Stimulated activated memory B cell treated with anti-CD40 and anti-IgM and Interleukin-4, amounts not matched to agents 10 μg/mL and 1 μg/mL and 100 μg/mL, for 72 hours (primary cell): ENCODE measurements at places on chromosomes 13 and 19.

- H3K27me3 ChIP-seq, result no peaks in the 10 kb centered on the region
- peak overlapping the region; percentile 83 for H3K27ac ChIP-seq
- peaks cover 5% of the 10 kb centered on the region for H3K36me3 ChIP-seq
- H3K4me3 ChIP-seq, result no peak overlapping the region
- peaks cover 80% of the 10 kb centered on the region for H3K4me1 ChIP-seq
Measured at GRCh38 chr19:38692458-38693379, 45.3 kb downstream of the ACTN4 start.

GRCh38 chr19:33429891-33430673 lies 56.6 kb downstream of the CEBPG start:
- no peaks in the 10 kb centered on the region for H3K36me3 ChIP-seq
- peaks cover 9% of the 10 kb centered on the region for H3K27me3 ChIP-seq
- H3K4me1 ChIP-seq, result peaks cover 9% of the 10 kb centered on the region
- H3K27ac ChIP-seq, result peak overlapping the region; percentile 36

DNA sequence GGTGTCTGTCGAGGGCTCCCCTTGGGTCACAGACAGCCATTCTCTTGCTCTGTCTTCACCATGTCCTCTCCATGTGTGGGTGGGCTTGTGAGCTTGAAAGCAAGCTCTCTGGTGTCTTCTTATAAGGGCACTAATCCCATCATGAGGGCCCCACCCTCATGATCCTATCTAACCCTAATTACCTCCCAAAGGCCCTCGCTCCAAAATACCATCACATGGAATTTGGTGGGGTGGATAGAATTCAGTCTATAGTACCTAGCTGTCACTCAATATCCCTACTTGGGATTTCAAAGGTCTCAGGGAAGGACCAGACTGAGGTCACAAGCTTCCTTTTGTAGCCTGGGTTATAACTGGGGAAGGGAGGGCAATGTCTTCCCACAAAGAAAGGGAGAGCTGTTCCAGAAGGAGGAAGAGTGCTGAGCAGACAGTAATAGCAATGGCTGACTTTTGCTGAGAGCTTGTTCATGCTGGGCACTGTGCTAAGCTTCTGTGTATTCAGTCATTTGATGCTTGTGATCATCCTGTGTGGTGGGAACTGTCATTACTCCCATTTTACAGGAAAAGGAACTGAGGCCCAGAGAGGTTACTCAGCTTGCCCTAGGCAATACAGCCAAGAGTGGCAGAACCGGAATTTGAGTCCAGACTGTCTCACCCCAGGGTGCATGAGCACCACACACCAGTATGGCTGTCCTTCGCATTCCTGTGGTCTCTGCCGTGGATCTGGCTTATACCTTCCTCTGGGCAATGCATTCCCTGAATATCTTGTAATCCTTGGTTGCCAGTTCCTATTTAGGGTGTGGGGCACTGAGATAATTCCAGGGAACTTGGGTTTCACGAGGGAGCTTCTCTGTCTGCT lies 8.2 kb downstream of the FXYD5 start:
- H3K27ac ChIP-seq, result peak overlapping the region; percentile 32
- H3K4me1 ChIP-seq, result peaks cover 39% of the 10 kb centered on the region
- H3K27me3 ChIP-seq, result no peaks in the 10 kb centered on the region
- no peak for ATAC-seq
- no peak overlapping the region for H3K4me3 ChIP-seq

DNA sequence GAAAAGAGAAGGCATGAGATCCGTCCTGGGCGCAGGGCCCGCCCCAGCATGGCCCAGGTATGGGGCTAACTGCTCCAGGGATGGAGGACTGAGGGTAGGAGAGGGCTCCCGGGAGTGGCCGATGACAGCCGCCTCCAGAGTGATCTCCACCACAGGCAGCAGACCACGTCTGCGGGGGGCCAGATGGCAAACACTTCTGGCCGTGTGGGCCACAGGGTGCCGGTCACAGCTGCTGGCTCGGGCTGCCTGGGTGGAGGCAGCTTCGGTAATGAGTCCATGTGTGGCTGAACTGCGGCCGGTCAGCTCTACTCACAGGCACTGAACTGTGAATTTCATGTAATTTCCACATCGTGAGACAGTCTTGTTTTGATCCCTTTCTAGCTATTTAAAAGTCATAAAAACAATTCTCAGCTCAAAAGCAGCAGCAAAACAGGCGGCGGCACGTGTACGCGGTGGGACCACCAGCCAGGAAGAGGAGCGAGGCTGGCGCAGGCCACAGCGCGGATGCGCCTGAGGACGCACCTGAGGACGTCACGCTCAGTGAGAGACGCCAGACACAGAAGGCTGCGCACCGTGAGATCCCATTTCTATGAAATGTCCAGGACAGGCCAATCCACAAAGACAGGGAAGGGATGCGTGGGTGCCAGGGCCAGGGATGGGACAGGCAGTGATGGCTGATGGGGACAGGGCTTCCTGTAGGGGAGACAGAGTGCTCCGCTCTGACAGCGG lies 4.0 kb downstream of the LSM7 start:
- ATAC-seq, result peak; percentile 45
- H3K36me3 ChIP-seq, result peaks cover 29% of the 10 kb centered on the region
- H3K27me3 ChIP-seq, result no peaks in the 10 kb centered on the region
- peak overlapping the region; percentile 71 for H3K4me3 ChIP-seq
- H3K4me1 ChIP-seq, result peaks cover 62% of the 10 kb centered on the region
- H3K27ac ChIP-seq, result peak overlapping the region; percentile 89

GRCh38 chr13:112134391-112135075 lies 67.6 kb downstream of the SOX1 start:
- ATAC-seq, result no peak
- H3K4me3 ChIP-seq, result no peak overlapping the region
- no peaks in the 10 kb centered on the region for H3K4me1 ChIP-seq
- no peak overlapping the region for H3K27ac ChIP-seq
- no peaks in the 10 kb centered on the region for H3K27me3 ChIP-seq
- H3K36me3 ChIP-seq, result no peaks in the 10 kb centered on the region
